ENCODE measurements at places on chromosomes 7 and 10. TPM values are rescaled to one million over a fixed set of nuclear protein-coding genes. Genes with fewer than 3 reads are reported as not detected.

- H3K4me3 ChIP-seq: no peak overlapping the region
- no peaks in the 10 kb centered on the region for H3K27me3 ChIP-seq
- no peaks in the 10 kb centered on the region for H3K4me1 ChIP-seq
- peaks cover 21% of the 10 kb centered on the region for H3K36me3 ChIP-seq
- no peak overlapping the region for H3K27ac ChIP-seq
- DNase-seq: no peak
These were observed 153.4 kb downstream of the MLLT10 start for GRCh38 chr10:21687266-21688008.

DNA sequence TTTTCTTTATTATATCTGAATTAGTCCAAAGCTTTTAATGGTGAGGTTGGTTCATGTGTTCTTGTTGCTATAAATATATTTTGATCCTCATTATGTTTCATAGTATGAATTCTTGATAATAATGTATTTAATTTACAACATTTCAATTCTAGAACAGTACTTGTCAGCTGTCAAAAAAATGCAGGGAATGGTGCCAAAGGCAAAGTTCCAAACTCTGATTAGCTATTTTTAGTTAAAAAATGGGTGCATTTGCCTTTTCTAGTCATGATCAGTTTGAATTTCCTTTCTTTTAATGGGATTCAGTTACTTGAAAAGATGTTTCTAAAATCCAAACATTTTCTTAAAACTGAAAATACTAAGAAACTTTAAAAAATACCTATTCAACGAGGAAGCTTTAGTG is 49.6 kb downstream of the ANKIB1 start:
- peaks cover 16% of the 10 kb centered on the region for H3K4me1 ChIP-seq
- no peak for DNase-seq
- peaks cover 15% of the 10 kb centered on the region for H3K36me3 ChIP-seq
- H3K27me3 ChIP-seq: no peaks in the 10 kb centered on the region
- H3K4me3 ChIP-seq: no peak overlapping the region

- H3K4me3 ChIP-seq: no peak overlapping the region
- peaks cover 27% of the 10 kb centered on the region for H3K27me3 ChIP-seq
- peaks cover 6% of the 10 kb centered on the region for H3K4me1 ChIP-seq
These were observed 4.7 kb downstream of the C10orf71 start for GRCh38 chr10:49303711-49304110.

DNA sequence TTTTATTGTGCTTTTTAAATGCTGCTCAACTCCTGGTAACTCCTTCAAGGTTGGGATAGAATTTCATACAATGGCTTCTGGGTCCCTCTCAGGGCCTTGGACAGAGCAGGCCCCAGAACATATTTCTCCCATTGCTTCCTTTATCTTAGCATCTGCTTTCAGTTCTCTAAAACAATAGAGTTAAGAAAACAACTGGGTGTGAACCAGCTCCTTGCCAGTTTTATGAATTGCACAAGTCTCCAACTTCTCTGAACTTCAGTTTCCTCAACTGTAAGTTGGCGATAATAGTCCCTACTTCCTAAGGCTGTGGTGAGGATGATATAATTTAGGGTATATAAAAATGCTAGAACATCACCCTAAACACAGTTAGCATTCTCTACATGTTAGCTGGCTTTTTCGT is 77.0 kb upstream of the INHBA start:
- no peak overlapping the region for H3K4me3 ChIP-seq
- peaks cover 12% of the 10 kb centered on the region for H3K27me3 ChIP-seq
- no peak for DNase-seq
- no peaks in the 10 kb centered on the region for H3K4me1 ChIP-seq
- H3K27ac ChIP-seq: no peak overlapping the region
- no peaks in the 10 kb centered on the region for H3K36me3 ChIP-seq

- peaks cover 10% of the 10 kb centered on the region for H3K36me3 ChIP-seq
- H3K4me3 ChIP-seq: no peak overlapping the region
- DNase-seq: no peak
- no peak overlapping the region for H3K27ac ChIP-seq
- no peaks in the 10 kb centered on the region for H3K4me1 ChIP-seq
- H3K27me3 ChIP-seq: no peaks in the 10 kb centered on the region
These were observed 145.9 kb downstream of the PHTF2 start for GRCh38 chr7:77944183-77945182.

- DNase-seq: no peak
- peaks cover 7% of the 10 kb centered on the region for H3K36me3 ChIP-seq
- H3K27ac ChIP-seq: no peak overlapping the region
- H3K4me1 ChIP-seq: peaks cover 16% of the 10 kb centered on the region
These were observed 36.0 kb upstream of the RBM20 start for GRCh38 chr10:110608087-110608486.

DNA sequence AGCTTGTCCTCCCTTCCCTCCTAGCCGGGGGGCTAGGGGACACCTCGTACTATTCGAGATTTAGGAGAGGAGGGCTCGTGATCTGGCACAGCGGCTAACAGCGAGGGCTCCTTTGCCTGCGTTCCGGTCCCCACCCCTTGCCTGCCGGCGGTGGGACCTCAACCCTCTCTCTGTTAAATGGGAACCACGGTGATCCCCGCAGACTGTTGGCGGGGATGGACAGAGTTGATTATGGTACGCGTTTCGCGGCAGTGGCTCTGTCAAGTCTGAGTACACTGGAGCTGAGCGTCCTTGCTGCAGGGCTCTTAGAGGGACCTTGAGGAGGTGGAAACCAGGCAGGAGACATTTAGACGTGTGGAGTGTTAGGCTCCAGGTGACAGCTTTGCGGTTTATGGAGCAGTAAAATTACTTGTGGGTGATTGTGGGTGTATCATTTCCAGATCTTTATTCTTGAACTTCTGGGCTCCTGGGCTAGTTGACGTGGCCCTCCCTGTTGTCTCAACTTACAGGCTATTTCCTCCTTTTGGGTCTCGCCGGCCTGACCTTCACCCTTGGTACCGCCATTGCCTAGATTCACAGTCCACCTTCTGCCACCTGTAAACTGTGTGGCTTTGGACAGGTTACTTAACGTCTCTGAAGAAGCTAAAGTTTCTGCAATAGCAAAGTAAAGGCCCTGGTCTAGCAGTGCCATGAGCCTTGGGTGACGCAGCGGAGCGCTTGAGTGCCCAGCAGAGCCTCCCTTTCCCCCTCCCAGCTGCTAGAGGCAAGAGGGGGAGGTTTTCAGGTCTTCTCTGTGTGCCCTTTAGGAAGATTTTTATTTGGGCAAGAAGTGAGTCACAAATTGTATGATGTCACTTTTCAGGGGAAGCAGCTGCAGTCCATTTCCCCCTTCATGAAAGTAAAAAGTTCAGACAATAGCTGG is 739 bp downstream of the CASP7 start:
- peak overlapping the region; percentile 92 for H3K27ac ChIP-seq
- H3K36me3 ChIP-seq: peaks cover 22% of the 10 kb centered on the region
- no peaks in the 10 kb centered on the region for H3K27me3 ChIP-seq
- peaks cover 14% of the 10 kb centered on the region for H3K4me1 ChIP-seq

GRCh38 chr7:85000735-85001350 is 186.0 kb downstream of the SEMA3D start:
- H3K27me3 ChIP-seq: no peaks in the 10 kb centered on the region
- peak overlapping the region; percentile 39 for H3K27ac ChIP-seq
- peaks cover 31% of the 10 kb centered on the region for H3K4me1 ChIP-seq
- H3K36me3 ChIP-seq: peaks cover 12% of the 10 kb centered on the region

GRCh38 chr7:69411466-69411865 is 186.8 kb upstream of the AUTS2 start:
- no peak overlapping the region for H3K4me3 ChIP-seq
- H3K27me3 ChIP-seq: peaks cover 7% of the 10 kb centered on the region
- H3K4me1 ChIP-seq: no peaks in the 10 kb centered on the region
- H3K36me3 ChIP-seq: no peaks in the 10 kb centered on the region
- no peak for DNase-seq

GRCh38 chr7:43583424-43584194 is 701 bp downstream of the STK17A start:
- H3K4me3 ChIP-seq: peak overlapping the region; percentile 95
- peaks cover 11% of the 10 kb centered on the region for H3K4me1 ChIP-seq
- peak; percentile 76 for DNase-seq
- peak overlapping the region; percentile 97 for H3K27ac ChIP-seq

DNA sequence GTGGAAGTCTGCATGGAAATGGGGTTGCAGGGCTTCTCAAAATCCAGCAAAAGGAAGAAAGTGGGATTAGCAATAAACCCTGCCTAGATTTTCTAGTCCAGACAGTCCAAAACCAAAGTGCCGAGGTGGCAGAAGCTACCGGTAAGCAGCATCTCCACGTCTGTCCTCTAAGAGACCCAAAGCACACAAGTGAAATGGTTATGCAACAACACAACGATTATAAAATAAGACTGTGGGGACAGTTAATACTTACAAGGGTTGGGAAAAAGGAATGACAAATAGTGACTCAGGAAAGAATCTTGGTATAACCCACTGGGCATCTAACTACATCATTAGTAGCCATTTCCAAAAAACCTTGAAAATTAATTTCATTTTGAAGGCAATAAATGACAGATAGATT is 24.7 kb downstream of the CREB3L2 start:
- H3K27me3 ChIP-seq: no peaks in the 10 kb centered on the region
- H3K4me3 ChIP-seq: no peak overlapping the region
- DNase-seq: no peak

- no peaks in the 10 kb centered on the region for H3K36me3 ChIP-seq
- no peak overlapping the region for H3K4me3 ChIP-seq
- peaks cover 6% of the 10 kb centered on the region for H3K4me1 ChIP-seq
These were observed 81.6 kb upstream of the PFKP start for GRCh38 chr10:2985729-2986232.

- peaks cover 25% of the 10 kb centered on the region for H3K4me1 ChIP-seq
- H3K36me3 ChIP-seq: no peaks in the 10 kb centered on the region
- peak overlapping the region; percentile 66 for H3K27ac ChIP-seq
- H3K27me3 ChIP-seq: no peaks in the 10 kb centered on the region
- DNase-seq: no peak
- H3K4me3 ChIP-seq: peak overlapping the region; percentile 26
These were observed 19.5 kb upstream of the RHEB start for GRCh38 chr7:151539088-151539671.

- no peaks in the 10 kb centered on the region for H3K27me3 ChIP-seq
- DNase-seq: no peak
- no peak overlapping the region for H3K4me3 ChIP-seq
- H3K27ac ChIP-seq: no peak overlapping the region
These were observed 110.3 kb upstream of the SP8 start for GRCh38 chr7:20896996-20897395.

GRCh38 chr10:3676564-3676963 is 108.4 kb downstream of the KLF6 start:
- no peaks in the 10 kb centered on the region for H3K27me3 ChIP-seq
- H3K36me3 ChIP-seq: no peaks in the 10 kb centered on the region
- H3K27ac ChIP-seq: no peak overlapping the region
- peaks cover 2% of the 10 kb centered on the region for H3K4me1 ChIP-seq
- DNase-seq: no peak
- no peak overlapping the region for H3K4me3 ChIP-seq

- H3K36me3 ChIP-seq: peaks cover 4% of the 10 kb centered on the region
- no peaks in the 10 kb centered on the region for H3K4me1 ChIP-seq
- H3K27me3 ChIP-seq: no peaks in the 10 kb centered on the region
- no peak for DNase-seq
- no peak overlapping the region for H3K4me3 ChIP-seq
- H3K27ac ChIP-seq: no peak overlapping the region
These were observed 44.9 kb downstream of the HYCC1 start for GRCh38 chr7:22969010-22969431.

GRCh38 chr10:110893559-110894179 is 21.9 kb downstream of the PDCD4 start:
- H3K27me3 ChIP-seq: no peaks in the 10 kb centered on the region
- no peak overlapping the region for H3K4me3 ChIP-seq
- H3K4me1 ChIP-seq: peaks cover 9% of the 10 kb centered on the region
- H3K27ac ChIP-seq: no peak overlapping the region
- no peak for DNase-seq
- H3K36me3 ChIP-seq: peaks cover 29% of the 10 kb centered on the region

Gene AEBP1
- 64.1 TPM for total RNA-seq

Gene SLC18A3
- 6.2 TPM for total RNA-seq
